Gastroesophageal sphincter (tissue), 4 donors: ENCODE measurements at places on chromosomes 4 and X. TPM values are rescaled to one million over a fixed set of nuclear protein-coding genes. Genes with fewer than 3 reads are reported as not detected.
A peak's percentile ranks its signal among the peaks of the same experiment; 100 is the strongest.

The MAGEE2 gene
- not detected for total RNA-seq

The RIBC1 gene
- total RNA-seq, result not detected

The NUDT10 gene
- total RNA-seq, result 0.78 TPM

The SUPT20HL1 gene
- total RNA-seq, result 0.12 TPM

The GRIA2 gene
- total RNA-seq, result 9.8 TPM

DNA sequence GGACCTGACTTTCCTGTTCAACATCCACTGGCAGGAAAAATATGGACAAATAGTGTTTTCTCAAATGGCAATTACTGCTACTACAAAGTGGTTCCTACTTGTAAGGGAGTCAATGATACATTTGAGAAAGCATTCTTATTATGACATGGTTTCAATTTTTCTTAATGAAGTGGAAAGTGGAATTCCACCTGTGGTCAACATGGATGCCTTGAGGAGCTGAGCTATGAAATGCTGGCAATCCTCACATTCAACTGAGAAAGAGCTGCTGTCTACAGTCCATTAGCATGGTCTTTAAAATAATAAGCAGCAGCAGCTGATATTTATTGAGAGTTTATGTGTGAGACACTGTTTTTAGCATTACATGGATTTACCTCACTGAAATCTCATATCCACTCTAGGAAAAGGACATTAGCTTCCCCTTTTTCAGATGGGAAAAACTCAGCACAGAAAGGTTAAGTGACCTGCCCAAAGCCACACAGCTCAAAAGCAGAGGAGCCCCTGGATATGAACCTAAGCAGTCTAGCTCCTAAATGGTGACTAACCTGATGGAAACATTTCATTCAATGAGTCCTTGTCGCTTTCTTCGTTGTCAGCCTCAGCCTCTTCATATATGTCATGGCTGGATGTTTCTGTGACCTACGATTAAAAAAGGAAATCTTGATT is 29.2 kb downstream of the MAP7D3 start:
- ATAC-seq, result no peak

DNA sequence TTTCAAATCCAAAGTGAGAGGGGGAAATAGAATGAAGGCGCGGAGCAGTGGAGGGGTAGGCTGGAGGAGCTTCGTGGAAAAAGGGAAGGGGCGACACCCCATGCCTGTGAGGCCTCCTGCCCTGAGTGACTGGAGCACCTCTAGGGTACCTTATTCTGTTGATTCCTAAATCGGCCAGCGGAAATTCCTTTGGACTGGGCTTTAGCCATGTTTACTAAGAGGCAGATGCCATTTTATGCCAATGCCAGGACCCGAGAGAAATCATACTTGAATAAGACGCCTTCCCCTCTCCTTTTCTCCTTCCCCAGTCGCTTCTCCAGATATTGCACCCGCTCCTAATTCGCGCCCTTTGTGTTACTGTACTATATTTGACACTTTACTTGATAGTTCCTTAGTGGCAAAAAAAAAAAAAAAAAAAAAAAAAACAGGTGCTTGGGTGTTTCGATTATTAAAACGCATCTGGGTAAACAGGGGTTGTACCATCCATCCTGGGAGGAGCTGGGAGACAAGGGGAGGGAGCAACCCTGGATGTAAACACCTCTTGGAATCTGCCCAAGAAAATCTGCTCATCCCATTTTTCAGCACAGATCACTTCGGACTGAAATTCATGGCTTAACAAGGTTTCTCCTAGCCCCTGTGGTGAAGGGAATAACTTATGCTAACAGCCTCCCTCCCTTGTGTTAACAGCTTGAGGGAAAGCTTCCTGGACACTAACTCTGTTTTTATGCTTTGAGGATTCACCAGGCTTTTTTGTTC is 1.5 kb downstream of the BMP3 start:
- ATAC-seq, result no peak

GRCh38 chr4:168259096-168259495 is 59.5 kb downstream of the DDX60 start:
- no peak for ATAC-seq

DNA sequence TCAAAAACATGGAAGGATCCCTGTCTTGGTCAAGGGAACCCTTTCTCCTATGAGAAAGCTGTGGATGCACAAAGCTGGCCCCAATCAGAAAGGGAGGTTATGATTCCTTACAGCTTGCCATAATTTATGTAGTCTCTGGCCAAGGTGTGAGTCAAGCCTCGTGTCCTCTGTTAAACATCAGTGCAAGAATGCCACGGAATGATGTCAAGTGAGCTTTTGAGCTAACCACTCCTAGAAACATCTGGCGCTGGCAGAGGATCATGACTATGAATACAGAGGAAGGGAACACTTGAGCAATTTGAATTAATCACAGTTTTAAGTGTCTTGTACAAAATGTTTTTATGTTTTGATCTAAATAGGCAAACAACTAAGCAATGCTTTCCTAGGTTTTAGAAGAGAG is 51.5 kb upstream of the RAP2C start:
- peak; percentile 91 for ATAC-seq

DNA sequence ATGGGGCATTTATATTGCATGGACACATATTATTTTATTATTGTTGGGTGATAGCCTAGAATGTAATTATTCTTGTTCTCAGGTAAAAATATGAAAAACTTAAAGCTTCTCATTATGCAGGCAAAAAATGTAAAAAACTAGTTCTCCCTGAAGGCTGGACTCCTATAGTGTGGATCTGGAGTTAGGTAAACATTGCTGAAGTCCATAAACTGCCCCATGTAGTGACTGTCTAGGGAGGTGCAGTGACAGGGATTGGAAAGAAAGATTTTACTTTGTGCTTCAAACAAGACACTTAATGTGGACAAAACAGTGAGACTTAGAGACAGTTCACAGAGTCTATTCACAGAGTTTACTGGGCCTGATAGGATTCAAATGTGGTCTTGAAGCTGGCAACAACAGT is 17.0 kb downstream of the ADH6 start:
- no peak for ATAC-seq

DNA sequence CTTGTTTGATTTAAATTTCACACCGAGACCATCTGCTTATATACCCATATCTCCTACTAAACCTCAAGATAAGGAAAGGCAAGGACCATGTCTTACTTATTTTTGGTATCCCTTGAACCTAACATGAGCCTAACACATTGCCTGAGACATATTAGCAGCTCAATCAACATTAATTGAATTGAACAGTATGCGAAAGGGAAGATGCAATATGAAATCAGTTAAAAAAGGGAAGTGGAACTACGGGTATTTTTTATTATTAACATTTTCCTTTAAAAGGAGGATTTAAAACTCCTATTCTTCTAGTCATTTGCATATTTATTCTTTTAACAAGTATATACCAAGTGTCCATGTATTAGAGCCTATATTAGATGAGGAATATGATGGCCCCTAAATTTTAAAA is 197.0 kb downstream of the CAMK2D start:
- no peak for ATAC-seq

DNA sequence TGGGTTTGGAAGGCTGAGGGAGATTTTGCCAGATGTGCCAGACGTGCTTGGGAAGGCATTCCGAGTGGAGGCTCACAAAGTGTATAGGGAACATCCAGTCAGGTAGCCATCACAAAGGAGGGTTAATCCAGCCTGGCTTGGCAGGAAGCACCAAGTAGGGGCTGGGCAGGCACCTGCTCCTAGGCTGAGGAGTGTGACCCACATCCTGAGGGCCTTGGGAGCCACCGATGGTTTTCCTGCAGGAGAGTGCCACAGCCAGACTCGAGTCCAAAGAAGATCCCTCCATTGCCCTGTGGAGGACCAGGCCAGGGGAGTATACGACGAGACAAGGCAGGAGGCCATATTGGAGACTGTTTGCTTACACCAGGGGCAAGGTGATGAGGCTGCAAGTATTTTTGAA is 47.2 kb downstream of the PNMA5 start:
- no peak for ATAC-seq

DNA sequence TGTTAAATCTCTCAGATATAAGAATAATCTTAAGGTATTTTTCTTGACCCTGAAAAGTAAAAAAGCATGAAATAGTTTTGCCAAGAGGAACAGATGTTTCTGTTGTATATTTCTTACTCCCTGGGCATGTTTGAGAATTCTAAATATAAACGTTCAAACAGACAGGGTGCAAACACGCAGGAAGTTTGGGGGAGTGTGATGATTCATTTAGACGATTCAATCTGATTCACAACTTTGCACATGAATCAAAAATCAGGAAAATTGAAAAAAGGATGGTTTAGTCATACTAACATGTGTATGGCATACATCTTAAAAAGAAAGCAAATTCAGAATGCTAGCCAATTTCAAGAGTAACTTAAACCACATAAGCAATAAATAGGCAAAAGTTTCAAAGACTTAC is 340.3 kb upstream of the GRID2 start:
- ATAC-seq, result no peak

DNA sequence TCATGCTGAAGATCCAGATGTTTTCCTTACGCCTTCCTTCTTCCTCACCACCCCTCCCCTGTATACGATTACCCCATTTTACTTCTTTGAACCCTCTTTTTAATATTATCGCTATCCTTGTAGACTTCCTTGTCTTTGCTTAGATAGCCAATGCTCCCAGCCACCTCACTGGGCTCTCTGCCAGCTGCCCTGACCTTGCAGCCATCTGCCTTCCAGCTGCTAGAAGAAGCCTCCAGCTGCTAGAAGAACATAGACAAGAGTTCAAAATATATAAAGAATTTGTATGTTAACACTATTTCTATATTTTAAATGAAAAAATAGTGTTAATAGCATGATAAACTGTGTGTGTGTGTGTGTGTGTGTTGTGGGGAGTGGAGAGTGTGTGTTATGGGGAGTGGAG is 374.7 kb downstream of the ANKRD50 start:
- no peak for ATAC-seq

DNA sequence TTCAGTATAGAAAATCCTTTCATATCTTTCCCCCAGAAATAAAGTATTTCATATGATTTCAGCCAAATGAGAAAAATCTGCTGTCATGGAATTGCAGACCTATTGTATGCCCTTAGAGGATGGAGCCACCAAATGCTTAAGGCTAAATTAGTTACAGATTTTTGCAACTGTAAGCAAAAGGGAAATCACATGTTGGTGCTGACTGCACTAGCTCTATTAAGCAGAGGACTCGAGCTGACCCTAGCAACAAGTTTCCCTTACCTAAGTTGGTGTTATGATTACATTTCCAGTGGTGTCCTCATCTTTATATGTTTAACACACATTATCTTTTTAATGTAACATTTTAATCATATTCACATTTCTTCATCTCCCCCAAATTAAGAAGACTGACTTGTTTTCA is 58.3 kb upstream of the DOCK11 start:
- no peak for ATAC-seq

DNA sequence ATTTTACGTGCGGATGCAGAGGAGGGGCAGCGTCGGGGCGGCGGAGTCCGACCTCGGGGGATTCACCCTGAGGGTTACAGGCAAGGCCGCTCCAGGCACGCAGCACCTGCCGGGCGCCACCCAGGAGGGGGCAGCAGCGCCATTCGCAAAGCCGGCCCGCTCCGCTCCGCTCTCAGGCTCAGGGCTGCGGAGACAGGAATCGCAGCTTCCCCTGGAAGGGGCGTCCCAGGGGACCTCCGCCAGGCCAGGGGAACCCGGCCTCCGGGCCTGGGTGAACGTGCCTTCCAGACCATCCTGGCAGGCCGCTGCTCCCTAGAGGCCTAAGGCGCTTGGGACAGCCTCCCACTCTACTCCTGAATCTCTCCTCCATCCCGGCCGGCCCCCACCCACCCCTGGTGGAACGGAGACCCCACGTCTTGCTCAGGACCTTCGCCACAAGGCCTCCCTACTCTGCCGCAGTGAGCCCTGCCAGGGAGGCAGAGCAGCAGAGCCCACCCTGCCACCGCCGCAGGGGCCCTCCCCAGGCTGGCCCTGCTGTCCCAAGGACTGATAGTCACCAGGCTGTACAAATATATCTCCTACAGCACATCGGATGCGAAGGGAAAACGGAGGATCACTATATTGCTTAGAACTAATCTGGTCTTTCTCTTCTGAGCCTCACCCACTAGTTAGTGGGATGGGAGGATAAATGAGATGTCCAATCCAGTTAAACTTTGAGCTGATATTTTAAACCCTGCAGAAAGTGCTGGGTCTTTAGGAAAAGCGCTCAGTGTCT is 115.0 kb downstream of the SMIM20 start:
- peak; percentile 75 for ATAC-seq

DNA sequence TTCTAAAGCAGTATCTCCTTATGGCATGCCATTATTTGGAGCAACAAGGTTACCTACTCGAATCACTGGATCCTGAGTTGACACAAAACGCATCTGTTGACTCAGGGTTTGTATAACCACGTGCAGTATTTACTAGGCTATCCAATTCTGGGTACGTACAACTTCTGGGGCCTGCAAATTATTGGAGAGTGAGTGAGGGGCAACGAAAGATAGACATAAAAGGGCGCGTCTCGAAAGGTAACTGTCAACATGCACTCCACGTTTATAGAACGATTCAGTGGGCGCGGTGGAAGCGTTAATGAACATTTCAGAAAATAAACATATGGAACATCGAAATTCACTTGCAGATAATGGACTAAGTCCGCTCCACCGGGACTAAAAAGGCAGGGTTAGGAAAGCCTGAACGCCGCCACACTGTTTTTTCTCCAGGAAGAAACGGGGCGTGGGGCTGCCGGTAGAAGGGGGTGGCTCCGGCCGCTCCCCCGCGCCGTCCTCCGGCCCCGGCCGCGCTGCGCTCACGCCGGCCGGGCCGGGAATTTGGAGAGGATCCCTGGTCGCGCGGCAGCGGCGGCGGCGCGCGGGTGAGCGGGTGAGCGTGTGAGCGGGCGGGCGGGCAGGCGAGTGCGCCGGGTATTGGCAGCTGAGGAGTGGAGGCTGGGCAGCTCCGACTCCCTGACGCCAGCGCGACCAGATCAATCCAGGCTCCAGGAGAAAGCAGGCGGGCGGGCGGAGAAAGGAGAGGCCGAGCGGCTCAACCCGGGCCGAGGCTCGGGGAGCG is at the start of gene SMAD1:
Gene SMAD1 (plus strand): TSS at position 690 of the 778 bp plus-strand sequence. CDS start 32,761 bp downstream, outside the sequence.
- peak; percentile 92 for ATAC-seq

DNA sequence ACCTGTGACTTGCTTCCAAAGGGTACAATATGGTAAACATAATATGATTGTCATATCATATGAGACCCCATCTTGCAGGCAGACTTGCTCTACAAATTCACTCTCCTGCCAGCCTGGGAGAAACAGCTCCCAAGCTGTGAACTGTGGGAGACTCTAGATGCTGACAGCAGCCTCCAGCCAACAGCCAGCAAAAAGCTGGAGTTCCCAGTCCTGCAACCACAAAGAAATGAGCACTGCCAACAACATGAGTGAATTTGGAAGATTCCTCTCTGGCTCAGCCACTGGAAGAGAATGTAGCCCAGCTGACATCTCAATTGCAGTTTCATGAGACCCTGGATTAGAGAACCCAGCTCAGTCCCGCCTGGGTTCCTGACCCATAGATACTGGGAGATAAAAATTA is 145.4 kb downstream of the QDPR start:
- ATAC-seq, result no peak

DNA sequence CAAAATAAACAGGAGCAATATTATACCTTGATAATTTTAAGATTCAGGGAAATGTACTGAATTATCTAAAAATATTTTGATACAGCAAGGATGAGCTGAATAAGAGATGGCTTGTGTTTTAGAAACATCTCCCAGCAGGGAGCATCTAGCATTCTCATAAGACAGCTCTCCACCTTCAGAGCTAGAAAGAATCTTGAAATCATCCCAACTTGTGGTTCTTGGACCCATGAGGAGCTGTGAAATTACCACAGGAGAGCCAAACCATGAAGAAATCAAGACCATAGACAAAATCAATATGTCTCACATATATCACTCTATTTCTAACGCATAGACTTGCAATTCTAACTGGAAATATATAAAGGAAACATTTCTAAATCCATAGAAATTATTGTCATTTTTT is 210.6 kb upstream of the DKK2 start:
- ATAC-seq, result no peak
